ENCODE measurements at places on chromosomes 2 and 18.

- no peak for DNase-seq
These were observed 21.6 kb downstream of the GPR55 start for GRCh38 chr2:230903231-230904150.

DNA sequence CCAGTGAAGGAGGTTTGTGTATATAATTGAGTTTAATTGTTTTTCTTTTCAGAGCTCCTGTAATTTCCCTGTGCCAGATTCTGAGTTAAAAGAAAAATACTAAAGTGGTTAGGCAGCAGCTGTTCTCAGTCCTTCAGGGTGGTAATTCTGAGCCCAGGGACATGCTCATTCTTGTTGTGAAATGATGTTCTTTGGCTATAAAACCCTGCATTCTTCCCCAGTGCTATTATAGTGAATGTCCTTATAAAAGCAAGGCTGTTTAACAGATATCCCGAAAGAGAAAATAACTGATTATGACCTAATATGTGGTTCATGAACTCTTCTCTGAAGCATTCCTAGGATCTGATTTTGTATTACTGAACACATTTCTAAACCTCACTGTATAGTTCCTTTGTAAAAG, 34.0 kb downstream of the ADAM23 start:
- peak; percentile 31 for DNase-seq

GRCh38 chr18:26488417-26489009, 59.8 kb downstream of the KCTD1 start:
- no peak for DNase-seq

- no peak for DNase-seq
These were observed 109.0 kb upstream of the EPAS1 start for GRCh38 chr2:46188041-46188716.

- DNase-seq, result peak; percentile 87
These were observed 451.4 kb downstream of the TNS1 start for GRCh38 chr2:217551252-217551899.

- DNase-seq, result no peak
These were observed 188.4 kb upstream of the GYPC start for GRCh38 chr2:126467367-126468054.

GRCh38 chr2:135662088-135662487, 79.6 kb upstream of the UBXN4 start:
- DNase-seq, result no peak

DNA sequence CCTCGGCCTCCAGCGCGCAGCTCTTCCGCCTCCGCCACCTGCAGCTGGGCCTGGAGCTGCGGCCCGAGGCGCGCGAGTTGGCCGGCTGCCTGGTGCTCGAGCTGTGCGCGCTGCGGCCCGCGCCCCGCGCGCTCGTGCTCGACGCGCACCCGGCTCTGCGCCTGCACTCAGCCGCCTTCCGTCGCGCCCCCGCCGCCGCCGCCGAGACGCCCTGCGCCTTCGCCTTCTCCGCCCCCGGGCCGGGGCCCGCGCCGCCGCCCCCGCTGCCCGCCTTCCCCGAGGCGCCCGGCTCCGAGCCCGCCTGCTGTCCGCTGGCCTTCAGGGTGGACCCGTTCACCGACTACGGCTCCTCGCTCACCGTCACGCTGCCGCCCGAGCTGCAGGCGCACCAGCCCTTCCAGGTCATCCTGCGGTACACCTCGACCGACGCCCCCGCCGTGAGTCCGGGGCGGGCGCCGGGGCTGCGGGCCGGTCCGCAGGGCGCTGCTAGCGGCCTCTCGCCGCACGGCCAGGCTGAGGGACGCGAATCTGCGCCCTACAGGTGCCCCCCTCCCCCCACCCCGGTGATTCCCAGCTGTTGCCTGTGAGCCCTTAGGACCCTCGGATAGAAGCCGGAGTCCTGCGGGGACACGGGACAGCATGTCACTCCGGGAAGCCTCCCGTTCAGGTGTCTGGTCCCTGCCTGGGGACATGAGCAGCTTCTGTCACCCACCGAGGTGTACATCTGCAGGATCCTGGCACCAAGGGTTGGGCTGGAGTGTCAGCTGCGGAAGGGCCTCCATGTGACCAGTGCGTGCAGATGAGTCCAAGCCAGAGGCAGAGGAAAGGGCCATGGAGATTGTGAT, 616 bp downstream of the RNPEPL1 start:
- DNase-seq, result peak; percentile 50

- no peak for DNase-seq
These were observed 13.6 kb upstream of the GPR35 start for GRCh38 chr2:240611601-240612210.

DNA sequence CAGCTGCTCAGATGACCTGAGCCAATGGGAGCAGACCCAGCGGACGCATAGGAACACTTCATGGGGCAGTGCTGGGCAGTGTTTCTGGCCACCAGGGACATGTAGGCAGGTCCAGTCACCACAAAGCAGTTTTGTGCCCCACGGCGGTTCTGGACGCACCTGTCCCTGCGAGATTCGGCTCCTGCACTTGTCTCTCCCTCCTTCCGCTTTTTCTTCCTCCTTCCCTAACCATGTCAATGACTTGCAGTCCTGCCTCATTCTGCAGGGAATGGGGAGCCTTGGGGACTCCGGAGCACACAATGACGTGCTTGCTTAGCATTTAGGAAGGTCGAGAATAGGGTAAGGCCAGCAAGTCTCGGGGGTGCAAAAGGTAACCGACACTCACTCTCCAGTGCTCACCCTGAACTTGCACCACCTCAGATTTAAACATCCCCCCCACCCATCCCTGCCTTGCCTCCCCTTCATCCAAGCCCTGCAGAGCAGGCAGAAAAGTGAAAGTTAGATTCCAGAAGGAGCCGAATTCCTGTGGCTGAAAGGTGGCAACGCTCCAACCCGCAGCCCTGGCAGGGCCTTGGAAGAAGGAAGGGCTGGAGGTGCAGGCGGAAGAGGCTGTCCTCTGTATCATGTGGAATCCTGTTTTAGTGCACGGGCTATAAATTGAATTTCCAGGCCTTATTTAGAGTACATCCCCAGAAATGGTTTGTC, 40.5 kb upstream of the ATG16L1 start:
- peak; percentile 92 for DNase-seq

- DNase-seq, result no peak
These were observed 72.4 kb downstream of the MYCN start for GRCh38 chr2:16012626-16013358.

GRCh38 chr2:9638532-9638931, 7.7 kb upstream of the YWHAQ start:
- DNase-seq, result peak; percentile 77

- no peak for DNase-seq
These were observed 1004.4 kb upstream of the ZEB2 start for GRCh38 chr2:145524303-145524702.

DNA sequence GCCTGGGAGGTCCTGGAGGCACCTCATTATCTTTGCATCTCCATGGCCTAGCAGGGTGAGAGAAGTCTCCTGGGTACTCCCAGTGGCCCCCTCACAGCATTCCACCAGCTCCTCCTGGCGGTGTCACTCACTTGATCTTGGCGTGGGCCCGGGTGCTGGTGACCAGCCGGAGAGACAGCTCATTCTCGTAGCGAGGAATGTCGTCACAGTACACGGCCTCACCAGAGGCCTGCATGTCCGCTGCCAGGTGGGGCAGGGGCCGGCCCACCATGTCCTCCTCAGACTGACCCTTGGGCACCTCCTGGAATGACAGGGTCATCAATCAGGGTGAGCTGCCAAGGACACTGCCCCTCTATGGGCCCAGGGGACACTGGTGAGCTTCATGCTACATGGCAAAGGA, 42.4 kb downstream of the XDH start:
- no peak for DNase-seq

GRCh38 chr2:235510318-235510717, 16.5 kb downstream of the AGAP1 start:
- no peak for DNase-seq

DNA sequence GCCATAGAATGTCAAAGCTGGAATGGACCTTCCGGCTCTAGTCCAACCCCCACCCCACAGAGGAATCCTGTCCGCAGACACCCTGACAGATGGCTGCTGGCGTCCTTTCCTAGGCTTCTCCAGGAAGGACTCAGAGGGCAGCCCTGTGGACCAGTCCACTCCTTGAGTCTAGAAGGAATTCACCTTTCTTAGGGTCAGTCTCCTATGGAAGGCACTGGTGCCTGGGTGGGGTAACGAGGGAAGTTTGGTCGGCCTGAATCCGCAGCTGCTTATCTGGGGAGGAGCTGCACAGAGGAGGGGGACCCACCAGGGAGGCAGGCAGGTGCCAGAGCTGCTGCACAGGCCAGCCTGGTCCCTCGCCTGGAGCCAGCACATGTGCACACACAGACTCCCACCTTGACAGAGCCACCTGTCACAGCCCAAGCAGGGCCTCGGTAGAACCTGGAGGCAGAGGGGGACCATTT, 2.5 kb downstream of the DNMT3A start:
- no peak for DNase-seq

GRCh38 chr2:128591022-128591860, 272.6 kb upstream of the HS6ST1 start:
- DNase-seq, result no peak

- DNase-seq, result peak; percentile 63
These were observed 10.2 kb downstream of the PROKR1 start for GRCh38 chr2:68653538-68653982.

DNA sequence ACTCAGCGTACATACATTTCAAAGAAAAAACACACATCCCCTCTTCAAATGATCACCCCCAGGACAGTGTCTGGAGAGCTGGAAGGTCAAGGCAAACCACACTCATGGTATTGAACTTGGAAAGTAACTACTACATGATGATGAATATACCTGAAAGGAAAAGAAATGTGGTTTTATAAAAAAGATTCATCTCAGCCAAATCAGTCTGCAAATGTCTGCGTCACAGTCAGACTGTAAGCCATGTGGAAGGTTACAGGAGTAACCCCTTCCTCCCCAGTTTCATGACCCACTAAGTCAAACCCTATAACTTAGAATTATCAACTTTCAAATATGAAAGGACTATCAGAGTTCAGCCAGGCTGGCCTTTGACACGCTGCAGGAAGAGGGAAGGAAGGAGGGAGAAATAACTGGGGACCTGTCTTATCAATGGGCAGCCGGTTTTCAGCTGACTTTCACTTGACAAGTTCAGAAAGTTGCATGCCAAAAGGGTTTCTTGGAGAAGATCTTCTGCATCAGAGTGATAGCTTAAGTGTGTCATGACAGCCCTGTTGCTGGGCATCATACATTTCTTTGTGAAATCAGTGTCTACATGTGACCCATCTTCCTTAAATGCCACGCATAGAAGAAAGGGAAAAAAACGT, 7.0 kb upstream of the BMP10 start:
- no peak for DNase-seq

GRCh38 chr2:173511942-173512341, 157.3 kb downstream of the CDCA7 start:
- DNase-seq, result no peak

DNA sequence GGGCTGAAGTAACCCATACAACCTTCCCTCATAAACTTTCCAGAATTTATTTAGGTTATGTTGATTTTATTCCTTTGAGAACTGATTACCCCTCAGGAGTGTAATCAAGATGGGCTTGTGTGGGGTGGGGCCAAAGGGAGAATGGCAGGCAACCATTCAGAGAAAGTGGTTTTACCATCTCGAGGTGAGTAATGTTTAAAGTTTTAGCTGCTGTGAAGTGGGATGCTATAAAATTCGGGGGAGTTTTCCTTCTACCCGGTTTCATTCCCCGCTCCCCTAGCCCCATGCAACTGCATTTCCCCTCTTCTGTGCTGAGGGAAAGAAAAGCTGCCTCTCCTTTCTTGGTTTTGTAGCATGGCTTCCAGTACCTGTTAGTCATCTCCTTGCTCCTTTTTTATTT, 34.7 kb downstream of the MAP4K4 start:
- DNase-seq, result no peak

- DNase-seq, result no peak
These were observed 1.0 kb downstream of the SP5 start for GRCh38 chr2:170715932-170716777.

DNA sequence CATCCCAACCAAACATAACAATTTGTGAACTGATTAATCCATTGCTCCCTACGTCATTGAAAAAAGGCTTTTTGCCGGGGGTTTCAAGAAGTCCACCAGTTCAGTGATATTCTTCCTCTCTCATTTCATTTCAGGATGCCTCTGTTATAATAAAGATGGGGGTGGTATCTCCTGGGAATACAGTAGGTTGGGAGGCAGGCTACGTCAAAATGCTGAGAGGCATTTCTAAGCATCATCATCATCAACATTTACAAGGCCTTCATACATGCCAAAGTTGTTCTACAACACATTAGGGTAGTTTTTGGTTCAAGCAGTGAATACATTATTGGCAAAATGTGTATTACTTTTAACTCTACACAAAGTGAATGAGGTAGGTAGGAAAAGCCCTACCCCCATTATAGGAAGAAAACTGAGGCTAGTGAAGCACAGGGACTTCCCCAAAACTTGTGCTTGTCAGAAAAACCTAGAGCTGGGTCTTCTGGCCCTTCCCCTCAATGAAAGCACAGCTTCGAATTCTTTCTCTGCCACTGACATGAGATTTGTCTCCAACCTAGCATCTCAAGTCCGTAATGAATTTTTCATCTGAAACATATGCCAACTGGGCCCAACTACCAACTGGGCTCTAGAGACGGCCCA, 11.3 kb downstream of the OSR1 start:
- no peak for DNase-seq

DNA sequence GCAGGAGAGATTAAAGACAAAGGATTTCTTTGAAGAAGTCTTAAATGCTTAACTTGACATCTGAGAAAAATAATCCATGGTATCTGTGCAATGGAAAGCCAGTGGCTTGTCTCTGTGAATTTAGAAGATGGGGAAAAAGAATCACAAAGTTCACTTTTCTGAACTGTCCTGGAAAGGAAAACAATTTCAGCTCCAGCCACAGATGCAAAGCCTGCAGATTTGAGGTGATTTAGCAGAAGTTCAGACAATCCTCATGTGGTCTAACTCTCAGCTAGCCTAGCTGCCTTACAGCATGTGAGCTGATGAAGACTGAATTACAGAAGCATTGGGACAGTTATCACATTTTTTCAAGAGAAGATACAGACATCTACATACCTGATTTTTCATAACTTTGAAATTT, 126.7 kb upstream of the ITGB6 start:
- no peak for DNase-seq

DNA sequence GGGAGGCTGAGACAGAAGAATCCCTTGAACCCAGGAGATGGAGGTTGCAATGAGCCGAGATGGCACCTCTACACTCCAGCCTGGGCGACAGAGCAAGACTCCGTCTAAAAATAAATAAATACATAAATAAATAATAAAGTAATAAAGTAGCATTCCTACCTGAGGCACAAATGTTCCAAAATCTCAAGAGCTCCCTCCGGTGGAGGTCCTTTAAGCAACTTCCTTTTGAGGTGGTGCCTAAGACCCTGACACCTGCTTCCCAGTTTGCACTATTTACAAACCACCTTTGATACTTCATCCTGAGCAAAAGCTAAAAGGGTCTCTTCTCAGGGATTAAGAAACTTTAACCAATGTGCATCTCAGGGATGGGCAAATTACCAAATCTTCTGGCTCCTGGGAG, 505.1 kb downstream of the CNTNAP5 start:
- DNase-seq, result no peak

GRCh38 chr2:218003281-218003944, 618 bp upstream of the TNS1 start:
- DNase-seq, result peak; percentile 85

- peak; percentile 62 for DNase-seq
These were observed 61.3 kb downstream of the ATL2 start for GRCh38 chr2:38315707-38316333.

- no peak for DNase-seq
These were observed 4.6 kb downstream of the EFHD1 start for GRCh38 chr2:232637866-232638583.

- DNase-seq, result no peak
These were observed 77.0 kb downstream of the VSNL1 start for GRCh38 chr2:17617516-17617915.

- DNase-seq, result no peak
These were observed 74.7 kb upstream of the TMEM200C start for GRCh38 chr18:5969989-5970403.

GRCh38 chr2:27123302-27124150, at the start of gene ABHD1:
Gene ABHD1, plus strand, starts transcription at chr2:27123815. Its CDS starts 134 bp downstream, at chr2:27123949.
- DNase-seq, result no peak

Measured in fibroblast of skin of right quadriceps (primary cell).